ENCODE measurements at places on chromosomes 1 and 21. TPM values are rescaled to one million over a fixed set of nuclear protein-coding genes. Genes with fewer than 3 reads are reported as not detected.

DNA sequence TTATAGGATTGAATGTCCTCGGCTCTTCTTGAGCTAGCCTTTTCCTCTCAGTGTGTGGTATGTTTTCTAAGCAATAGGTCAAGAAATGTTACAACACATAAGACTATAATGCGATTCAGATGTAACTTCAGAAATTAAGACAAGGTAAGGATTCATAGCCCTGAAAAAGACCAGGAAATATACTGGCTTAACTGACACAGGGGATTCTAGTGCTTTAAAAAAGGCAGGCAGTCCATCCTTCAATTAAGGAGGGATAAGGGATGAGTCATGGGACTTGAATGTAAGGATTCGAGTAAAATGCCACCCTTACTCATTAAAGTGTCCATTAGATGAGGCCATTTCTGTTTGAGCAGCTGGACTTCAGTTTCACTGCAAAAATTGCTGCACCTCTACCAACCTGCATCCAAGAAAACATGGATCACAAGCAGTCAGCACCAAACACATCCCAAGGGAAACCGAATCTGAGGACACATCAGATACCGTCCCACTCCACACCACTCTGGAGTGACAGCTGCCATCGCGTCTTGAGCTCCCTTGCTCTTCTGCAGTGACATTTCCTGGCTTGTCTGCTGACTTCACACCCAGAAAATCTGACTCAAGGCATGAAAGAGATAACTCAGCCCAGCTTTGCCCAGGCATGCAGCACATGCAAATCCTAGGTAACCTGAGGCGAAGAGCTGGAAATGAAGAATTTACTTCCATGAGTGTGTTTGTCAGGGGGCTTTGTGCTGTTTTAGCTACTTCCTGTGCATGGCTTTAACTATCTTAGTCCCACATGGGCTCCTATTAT, 37.8 kb downstream of the NGF start:
- no peaks in the 10 kb centered on the region for H3K36me3 ChIP-seq
- H3K4me3 ChIP-seq, result no peak overlapping the region
- DNase-seq, result no peak
- no peaks in the 10 kb centered on the region for H3K4me1 ChIP-seq
- no peaks in the 10 kb centered on the region for H3K27me3 ChIP-seq
- no peak overlapping the region for H3K27ac ChIP-seq

GRCh38 chr1:97647776-97648175, 273.1 kb downstream of the DPYD start:
- no peaks in the 10 kb centered on the region for H3K4me1 ChIP-seq
- DNase-seq, result no peak
- no peak overlapping the region for H3K4me3 ChIP-seq

- no peak overlapping the region for H3K27ac ChIP-seq
- H3K27me3 ChIP-seq, result no peaks in the 10 kb centered on the region
- H3K4me1 ChIP-seq, result no peaks in the 10 kb centered on the region
- no peaks in the 10 kb centered on the region for H3K36me3 ChIP-seq
Observed at GRCh38 chr1:243727503-243728203, 122.4 kb downstream of the AKT3 start.

GRCh38 chr1:67853704-67854103, 20.4 kb upstream of the GNG12 start:
- no peak overlapping the region for H3K4me3 ChIP-seq
- H3K36me3 ChIP-seq, result no peaks in the 10 kb centered on the region
- DNase-seq, result peak; percentile 67
- H3K27ac ChIP-seq, result no peak overlapping the region
- no peaks in the 10 kb centered on the region for H3K4me1 ChIP-seq

GRCh38 chr21:27315373-27315772, 348.5 kb upstream of the ADAMTS5 start:
- no peaks in the 10 kb centered on the region for H3K4me1 ChIP-seq
- DNase-seq, result no peak
- H3K27me3 ChIP-seq, result no peaks in the 10 kb centered on the region
- no peaks in the 10 kb centered on the region for H3K36me3 ChIP-seq
- no peak overlapping the region for H3K27ac ChIP-seq

- H3K27me3 ChIP-seq, result no peaks in the 10 kb centered on the region
- H3K4me3 ChIP-seq, result no peak overlapping the region
- peak; percentile 67 for DNase-seq
- peak overlapping the region; percentile 3 for H3K27ac ChIP-seq
Observed at GRCh38 chr1:167387251-167387910, 130.9 kb downstream of the CD247 start.

Gene RSPH1
- polyA plus RNA-seq, result 14.1 TPM
